ENCODE measurements at places on chromosomes 12 and 14.
A peak's percentile ranks its signal among the peaks of the same experiment; 100 is the strongest.

DNA sequence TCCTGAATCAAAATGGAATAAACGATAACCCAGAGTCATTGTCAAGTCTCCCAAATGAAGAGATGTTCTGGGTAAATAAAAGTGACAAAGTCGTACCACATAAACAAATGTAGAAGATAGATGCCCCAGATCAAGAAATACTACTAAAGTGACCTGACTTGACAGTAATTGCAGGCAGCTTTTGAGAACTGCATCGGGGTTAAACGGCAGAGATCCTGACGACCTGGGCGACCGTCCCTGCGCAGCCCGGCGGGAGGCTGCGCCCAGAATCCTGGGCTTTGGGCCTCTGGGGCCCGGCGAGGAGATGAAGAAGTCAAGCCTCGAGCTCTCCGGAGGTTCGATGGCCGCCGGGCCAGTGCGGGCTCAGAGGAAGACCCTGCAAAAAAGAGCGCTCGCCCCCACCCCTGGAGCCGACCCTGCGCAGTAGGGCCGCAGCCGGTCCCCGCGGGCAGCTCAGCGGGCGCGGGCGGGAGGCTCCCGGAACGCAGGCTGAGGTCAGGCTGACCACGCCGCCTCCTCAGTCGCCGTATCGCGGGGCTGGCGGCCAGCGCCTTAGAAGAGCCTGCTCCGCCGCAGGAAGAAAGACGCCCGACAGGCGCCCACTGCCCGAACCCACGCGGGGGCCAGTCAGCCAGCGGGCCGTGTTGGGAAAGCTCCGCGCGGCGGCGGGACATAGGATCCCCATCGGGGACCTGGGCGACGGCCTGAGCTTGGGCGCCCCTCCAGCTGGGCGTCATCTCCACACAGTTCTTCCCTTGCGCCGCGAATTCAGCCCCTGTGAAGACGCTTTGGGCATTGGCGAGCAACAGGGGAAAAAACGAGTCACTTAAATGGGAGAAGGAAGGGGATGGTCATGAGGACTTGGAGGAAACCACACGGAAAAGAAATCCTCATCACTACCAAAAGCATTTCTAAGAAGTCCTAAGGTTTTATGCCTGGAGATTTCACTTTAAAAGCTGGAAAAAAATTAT lies 16.0 kb downstream of the NKX2-1 start:
- no peak for DNase-seq

- no peak for DNase-seq
Measured at GRCh38 chr12:56304872-56305590, 4.9 kb upstream of the CS start.

GRCh38 chr14:77542421-77543239 lies 44.0 kb upstream of the ISM2 start:
- DNase-seq = no peak

- DNase-seq = no peak
Measured at GRCh38 chr14:33884916-33885315, 66.0 kb downstream of the EGLN3 start.

DNA sequence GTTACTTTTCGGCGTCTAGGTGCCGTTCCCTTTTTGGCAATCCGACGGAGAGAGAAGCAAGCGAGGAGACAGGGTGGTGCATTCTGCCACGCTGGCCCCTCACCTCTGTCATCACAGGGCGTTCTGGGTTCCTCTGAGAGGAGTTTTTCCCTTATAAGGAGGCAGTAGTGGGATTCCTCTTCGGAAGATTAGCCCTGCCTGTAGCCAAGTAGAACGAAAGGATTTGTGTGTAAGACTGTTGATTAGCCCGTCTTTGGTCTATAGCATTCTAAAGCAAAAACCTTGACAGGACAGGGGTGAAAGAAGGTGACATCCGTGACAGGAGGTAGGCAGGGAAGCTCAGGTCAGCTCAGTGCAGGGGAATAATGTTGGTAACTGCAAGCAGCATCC lies 9.1 kb upstream of the NEMF start:
- peak; percentile 31 for DNase-seq

- no peak for DNase-seq
Measured at GRCh38 chr12:42767326-42767954, 177.9 kb upstream of the PRICKLE1 start.

DNA sequence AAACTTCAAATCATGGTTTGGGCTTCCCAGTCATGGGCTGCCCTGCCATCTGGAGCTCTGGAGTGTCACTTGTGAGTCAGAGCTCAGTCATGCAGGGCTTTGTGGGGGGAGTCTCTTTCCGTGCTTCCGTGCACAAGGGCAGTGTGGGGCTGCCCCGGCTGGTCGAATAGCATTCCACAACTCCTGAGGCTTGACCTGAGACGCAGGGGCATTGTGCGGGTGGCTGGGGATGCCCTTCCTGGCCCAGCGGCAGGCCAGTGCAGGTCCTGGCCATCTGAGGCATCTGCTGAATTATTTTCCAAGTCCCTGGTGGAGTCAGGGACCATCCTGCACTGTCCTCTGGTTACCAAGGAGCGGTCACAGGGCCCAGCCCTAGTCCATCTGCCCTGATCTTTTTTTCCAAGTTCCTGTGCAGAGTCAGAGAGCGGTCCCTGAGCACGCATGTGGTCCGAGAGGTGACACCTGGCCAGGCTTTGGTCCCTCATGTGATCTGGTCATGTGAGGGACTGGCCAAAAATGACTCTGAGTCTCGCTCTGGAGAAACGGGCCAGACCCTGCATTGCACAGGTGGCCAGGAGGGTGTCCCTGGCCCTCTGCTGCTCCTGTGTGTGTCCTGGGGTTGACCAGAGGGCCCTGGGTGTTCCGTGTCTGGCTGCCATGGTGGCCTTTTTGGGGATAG lies 167.0 kb upstream of the ALG10B start:
- DNase-seq = no peak

- no peak for DNase-seq
Measured at GRCh38 chr12:64080319-64081007, 141.6 kb downstream of the KICS2 start.

DNA sequence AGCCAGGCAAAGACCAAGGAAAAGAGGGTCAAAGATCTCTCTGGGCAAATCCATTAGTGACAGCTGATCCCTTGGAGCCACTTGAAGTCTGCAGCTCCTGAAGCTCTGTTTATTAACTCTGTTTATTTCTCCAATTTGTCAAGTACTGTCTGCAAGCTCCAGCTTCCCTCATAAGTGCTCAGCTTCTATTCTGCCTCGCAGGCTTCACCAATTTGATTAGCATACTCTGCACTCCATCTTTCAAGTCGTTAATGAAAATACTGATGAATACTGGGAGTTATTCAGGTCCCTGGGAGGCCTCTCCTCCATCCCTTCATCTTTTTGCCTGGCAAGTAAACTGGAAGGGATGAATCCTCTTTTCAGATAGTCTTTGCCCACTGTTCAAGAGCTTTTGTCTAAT lies 54.3 kb downstream of the TTC9 start:
- no peak for DNase-seq

GRCh38 chr12:122467983-122468382 lies 32.7 kb downstream of the ZCCHC8 start:
- no peak for DNase-seq

DNA sequence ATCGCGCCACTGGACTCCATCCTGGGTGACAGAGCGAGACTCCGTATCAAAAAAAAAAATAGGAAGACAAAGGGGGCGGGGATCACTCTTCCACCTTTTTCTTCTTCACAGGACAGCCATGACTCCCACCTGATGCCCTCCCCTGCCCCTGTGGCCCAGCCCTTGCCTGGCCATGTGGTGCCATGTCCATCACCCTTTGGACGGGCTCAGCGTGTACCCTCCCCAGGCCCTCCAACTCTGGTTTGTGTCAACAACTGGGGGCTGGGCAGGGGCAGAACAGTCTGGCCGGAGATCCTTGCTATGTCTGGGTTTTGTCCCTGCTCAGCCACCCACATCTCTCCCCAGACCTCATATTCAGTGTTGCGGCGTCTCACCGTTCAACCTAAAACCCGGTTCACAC lies 5.8 kb downstream of the TROAP start:
- no peak for DNase-seq

DNA sequence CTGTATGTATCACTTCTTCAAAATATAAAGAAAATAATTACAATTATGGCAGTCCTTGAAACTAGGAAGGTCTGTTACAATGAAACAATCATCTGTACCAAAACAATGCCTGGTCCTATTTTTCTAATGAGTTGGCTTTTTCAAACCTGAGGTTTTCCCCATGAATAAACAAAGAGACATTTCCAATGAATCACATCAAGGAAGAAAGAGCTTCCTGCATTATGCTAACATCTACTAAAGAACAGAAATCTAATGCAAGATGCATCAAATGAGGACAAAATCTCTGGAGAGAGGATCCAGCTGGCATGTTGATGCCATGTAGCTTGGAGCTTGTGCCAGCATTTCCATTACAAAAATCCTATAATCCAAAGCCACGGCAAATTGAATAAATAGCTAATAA lies 29.3 kb downstream of the NIN start:
- DNase-seq = no peak

DNA sequence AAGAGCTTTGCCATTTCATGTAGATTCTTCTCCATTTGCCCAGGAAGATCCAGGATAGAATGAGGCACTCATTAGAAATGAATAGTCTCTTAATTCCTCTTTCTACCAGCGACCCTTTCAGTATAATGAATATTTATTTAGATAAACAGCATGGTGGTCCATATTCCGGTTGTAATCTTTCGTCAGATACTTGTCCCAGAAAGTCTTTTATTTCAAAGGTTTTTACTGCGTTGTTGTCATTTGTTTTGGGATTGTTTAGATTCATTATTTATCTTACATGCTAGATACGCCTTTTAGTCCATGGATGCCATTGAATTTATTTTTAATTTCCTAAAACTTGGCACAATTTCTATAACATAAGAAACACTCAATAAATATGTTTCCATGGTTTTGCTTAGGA lies 139.7 kb upstream of the FLRT2 start:
- no peak for DNase-seq

DNA sequence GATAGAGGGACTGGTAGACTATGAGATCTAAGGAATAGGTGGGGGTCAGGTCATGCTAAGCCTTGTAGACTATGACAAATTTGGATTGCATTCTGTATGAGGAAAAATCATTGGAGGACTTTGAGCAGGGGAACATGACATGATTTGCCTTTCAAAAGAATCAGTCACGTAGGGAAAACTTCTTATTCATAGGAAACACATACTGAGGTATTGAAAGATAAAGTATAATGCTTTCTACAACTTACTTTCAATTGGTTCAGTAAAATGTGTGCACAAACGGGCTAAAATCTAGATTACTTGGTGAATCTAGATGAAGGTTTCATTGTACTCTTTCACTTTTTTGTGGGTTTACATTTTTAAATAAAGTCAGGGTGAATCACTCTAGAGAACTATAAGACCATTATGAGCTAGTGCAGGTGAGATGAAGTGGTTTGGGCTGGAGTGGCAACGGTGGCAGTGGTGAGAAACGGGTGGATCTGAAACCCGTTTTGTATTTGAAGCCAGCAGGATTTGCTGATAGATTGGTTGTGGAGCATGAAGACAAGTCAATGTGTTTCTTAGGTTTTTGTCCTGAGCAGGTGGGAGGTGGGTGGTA lies 6.7 kb downstream of the BBS10 start:
- DNase-seq = peak; percentile 72
